Non-pigmented ciliary epithelial cell (primary cell): ENCODE measurements at places on chromosomes 12 and 14.

DNA sequence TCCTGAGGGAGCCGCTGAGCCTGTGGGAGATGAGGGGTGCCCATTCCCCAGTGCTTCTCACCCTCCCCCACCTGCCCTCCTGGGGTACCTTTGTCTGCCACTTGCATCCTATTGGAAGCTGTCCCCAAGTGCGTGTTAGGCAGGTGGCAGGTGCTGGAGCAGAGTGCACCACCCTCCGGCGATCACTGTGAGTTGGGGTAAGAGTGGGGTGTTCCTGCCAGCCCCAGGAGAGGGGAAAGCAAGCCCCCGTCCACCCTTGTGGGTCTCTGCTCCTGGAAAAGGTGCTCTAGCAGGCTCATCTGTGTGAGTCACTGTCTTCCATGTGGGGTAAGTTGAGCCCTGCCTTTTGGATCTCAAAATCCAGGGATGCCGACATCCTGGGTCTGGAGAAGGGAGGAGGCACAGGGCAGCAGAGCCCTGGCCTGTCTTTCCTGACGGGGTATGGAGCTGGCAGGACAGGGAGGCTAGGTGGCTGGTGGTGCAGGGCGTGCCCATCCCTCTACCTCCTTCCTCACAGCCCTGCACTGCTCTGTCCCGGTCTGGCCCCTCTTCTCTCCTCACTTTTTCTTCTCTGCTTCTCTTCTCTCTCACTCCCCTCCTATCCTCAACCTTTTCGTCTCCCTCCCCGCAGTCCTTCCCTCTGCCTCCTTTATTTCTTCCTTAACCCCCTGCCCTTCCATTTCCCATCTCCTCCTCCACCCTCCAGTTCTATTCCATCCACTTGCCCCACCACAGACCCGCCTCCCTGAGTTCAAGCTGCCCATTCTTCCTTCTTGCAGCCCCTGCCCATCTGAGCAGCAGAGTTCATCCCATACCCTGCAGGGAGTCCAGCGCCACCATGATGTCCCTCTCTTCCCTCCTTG is 20.1 kb upstream of the KRT7 start:
- DNase-seq = no peak

DNA sequence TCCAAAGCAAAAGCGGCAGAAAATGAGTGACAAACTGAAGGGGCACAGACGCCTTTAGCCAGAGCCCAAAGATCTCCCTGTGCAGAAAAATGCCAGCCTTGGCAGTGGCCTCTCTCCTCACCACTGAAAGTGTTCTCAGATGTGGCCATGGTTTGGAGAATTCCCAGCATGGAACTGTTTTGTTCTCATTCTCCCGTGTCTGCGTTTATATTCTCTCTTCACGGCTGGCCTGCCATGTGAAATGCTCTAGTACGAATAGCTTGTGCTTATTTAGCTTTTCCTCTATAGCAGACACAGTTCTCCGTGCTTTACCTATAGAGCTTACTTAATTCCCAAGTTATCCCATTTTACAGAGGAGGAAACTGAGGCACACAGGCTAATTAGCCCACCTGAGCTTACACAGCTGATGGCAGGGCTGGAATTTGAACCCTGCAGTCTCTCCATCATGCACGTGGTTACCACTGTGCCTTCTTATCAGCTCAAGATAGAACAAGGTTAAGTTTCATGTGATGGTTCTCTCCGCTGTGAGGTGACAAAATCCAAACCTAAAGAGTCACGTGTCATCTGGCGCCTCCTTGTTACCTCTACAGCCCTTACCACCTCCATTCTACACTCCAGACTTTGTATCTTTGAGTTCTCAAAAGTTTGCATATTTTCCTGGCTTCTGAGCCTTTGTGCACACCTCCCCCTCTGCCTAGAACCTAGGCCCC is 141.6 kb downstream of the GCH1 start:
- DNase-seq = no peak

DNA sequence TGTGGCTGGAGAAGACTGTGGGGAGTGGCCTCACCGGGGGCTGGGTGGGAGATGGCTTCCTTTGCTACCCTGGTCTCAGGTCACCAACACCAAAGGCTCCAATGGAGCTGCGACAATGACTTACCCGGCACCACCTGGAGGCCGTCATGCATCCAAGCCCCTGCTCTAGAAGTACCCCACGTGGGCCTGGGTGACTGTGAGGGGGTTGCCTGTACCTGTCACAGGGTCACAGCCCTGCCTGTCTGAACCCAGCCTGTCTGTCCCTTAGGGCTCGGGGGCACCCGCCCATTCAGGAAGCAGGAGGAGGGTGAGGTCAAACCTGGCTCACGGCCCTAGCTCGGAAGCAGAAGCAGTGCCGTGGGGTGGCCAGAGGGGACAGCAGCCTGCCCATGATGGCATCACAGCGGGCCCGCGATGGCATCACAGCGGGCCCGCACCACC is 18.9 kb downstream of the ABCB9 start:
- no peak for DNase-seq

- no peak for DNase-seq
Observed at GRCh38 chr14:41859336-41859735, 252.7 kb downstream of the LRFN5 start.

DNA sequence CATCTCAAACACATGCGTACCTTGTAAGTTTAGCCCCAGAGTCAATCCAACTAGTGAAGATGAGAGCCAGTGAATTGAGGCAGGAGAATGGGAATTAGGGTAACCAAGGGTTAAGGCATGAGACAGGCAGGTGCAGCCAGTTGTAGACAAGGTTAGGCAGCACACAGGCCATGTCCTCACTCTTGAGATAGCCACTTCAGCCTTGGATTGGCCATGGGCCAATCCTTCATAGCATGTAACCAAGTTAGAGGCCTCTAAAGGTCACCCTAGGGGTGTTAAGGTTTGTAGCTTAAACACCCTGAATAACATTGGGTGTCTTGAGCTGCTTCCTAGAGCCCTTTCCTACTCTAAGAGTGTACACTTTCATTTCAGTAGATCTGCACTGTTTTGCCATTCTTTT is 208.2 kb upstream of the RBM19 start:
- DNase-seq = no peak

- DNase-seq = peak; percentile 59
Observed at GRCh38 chr12:94305130-94305957, 154.3 kb downstream of the CEP83 start.

- DNase-seq = no peak
Observed at GRCh38 chr12:54395545-54395944, 11.0 kb upstream of the ZNF385A start.

DNA sequence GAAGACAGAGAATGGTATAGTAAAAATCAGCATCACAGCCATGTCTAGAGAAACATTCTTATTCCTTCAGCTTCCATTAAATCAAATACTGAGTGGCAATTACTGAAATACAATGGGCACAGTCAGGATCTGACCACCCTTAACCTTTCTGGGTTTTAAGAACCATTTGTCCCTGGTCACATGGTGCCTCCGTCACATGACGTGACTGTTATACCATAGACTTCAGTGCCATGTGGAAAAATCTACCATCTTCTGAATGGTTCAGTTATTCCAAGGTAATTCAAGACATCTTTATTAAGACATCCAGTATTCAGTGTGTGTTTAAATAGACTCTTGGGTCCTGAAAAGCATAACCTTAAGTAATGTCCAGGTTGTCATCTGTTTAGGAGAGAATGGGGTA is 553.1 kb upstream of the FLRT2 start:
- no peak for DNase-seq

DNA sequence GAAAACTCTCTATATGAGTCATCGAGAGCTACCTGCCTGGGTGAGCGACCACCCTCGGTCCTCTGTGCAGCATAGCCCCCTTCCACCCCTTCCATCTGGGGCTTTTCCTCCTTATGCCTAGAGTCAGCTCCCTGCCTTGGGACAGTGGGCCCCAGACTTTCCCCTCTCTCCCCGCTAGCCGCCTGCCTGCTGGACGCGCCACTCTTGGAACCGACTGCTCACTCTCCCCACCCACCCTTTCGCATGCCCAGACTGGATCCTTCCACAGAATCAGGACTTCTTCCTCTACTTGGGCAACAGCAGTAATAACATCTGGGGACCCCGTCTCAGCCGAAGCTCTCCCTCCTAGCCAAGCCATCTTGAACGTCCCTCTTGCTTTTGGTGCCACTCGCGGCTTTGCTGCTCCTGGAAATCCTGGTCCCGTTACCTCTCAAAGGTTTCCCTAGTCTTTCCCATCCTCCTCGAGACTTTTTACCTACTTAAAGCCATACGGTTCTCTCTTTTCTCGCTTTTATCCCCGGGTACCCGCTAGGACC is 671 bp downstream of the ESYT1 start:
- no peak for DNase-seq

GRCh38 chr14:92373336-92373735 is 50.4 kb downstream of the SLC24A4 start:
- DNase-seq = no peak

DNA sequence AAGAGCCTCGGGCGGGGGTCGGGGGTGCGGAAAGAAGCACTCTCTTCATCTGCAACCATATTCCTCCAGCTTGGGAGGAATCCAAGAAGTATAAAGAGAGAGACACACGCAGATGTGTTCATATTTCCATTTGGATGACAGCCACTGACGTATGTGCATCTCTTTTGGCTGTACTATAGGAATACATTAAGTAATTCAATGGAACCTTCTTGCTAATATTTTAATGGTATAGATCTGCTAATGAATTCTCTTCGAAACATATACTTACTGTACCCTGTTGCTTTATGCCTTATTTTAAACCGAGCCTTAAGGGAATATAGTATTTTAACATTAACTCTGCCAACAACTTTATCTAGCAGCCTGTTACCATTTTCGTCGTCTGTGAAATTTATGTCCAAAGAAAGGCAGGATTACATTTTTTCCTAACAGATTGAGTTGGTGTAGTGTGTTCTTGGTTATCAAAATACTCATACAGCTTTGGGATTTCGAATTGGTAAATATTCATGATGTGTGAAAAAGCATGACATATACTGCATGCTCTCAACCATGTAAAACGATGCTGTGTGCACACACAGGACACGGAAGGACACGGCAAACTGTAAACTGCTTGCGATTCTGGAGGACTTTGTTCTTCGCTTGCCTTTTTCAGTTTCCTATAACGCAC is 84.5 kb downstream of the CCDC88C start:
- no peak for DNase-seq

DNA sequence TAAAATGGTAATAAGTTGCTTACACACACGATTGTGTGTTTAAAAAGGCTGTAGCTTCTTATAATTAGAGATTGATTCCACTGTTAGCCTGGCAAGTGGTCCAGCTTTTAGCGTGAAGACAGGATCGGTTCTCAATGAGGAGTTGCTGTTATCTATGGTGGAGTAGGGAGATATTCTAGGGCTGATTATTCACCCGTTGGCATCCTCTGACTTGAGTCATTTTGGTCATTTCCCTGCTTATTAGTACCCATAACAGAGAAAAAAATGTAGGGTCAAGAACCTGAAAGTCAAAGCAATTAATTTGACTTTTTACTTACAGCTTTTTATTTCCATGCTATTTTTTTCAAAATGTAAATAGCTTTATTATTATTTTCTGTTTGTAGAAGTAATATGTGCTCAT is 76.0 kb downstream of the KCNK13 start:
- no peak for DNase-seq

GRCh38 chr12:53200107-53200457 is 7.0 kb downstream of the ITGB7 start:
- DNase-seq = no peak

GRCh38 chr12:17239874-17240273 is 633.9 kb upstream of the LMO3 start:
- DNase-seq = no peak

- DNase-seq = no peak
Observed at GRCh38 chr12:105665366-105665765, 334.9 kb downstream of the C12orf75 start.

DNA sequence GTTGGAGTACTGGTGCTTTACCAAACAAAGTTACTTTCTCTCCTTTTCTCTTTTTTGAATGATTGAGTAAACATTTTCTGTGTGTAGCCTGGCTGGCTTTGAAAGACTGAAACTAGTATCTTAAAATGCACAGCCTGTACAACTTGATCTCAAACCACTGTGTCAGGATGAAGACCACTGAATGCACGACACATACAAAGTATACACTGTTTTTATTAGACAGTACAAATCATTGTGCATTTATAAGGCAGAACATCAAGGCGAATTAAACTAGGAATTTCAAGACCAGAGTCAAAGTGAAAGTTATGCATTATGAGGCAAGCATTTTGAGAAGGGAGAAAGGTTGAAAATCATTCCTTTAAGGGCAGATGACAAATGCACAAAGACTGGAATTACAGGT is 59.0 kb downstream of the PIWIL1 start:
- DNase-seq = no peak

DNA sequence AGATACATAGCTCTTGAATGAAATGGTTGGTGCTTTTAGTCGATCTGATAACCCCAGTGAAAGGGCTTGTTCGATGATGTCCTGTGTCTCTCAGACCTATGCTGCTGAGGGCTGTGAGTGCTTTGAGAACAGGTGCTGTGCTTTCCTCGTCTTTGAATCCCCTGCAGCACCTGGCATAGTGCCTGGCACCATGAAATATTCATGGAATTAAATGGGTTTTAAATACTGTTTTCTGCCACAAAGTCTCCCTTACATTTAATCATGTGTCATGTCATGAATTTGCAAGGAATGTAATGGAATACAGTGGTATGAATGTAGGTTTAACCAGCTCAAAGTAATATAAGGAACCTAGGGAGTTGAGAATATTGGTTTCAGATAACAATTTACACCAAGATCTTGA is 220.5 kb upstream of the PRICKLE1 start:
- DNase-seq = no peak

- no peak for DNase-seq
Observed at GRCh38 chr12:78878866-78879265, 14.3 kb downstream of the SYT1 start.

DNA sequence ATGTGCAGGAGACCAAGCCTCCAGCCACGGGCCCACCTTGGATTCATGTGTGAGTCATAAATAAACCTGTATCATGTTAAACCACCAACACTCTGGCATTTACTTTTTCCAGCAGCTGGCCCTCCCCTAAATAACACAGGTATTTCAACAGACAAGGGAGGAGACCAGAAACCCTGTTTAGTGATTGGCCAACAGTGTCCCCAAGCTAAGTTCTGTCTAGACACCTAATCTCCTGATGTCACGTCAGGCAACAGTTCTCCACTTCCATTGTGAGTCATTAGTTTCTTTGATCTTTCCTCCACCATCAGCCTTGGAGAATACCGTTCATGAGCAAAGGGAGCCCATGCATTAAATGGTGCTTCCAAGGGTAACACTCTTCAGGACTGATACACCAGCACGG is 196.9 kb downstream of the TMEM132C start:
- no peak for DNase-seq

DNA sequence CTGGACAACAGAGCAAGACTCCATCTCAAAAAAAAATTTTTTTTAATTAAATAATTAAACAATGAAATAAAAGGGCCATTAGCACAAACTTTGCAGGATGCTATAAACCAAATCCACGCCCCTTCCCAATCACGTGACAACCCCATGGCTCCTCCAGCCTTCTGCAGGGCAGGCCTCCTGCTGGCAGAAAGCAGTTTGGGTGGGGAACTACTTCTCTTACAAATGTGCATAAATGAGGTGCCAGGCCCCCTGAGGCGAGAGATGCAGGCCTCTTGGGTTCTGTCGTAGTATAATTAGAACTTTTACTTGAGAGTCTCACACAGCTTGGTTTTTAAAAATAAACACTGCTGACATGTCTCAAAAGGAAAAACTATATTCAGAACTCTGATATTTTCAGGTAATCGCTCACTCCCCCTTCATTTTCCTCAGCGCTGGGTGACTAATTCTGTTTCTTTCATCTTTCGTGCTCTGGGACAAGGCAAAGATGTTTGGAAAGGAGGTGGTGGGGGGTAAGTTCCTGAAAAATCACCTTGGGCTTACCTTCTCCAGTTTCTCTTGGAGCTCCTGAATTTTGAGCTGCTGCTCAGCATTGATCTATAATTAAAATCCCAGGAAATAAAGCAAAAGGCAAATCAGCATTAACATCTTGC is 101.7 kb downstream of the CIT start:
- no peak for DNase-seq

- no peak for DNase-seq
Observed at GRCh38 chr12:32039917-32040575, 66.6 kb upstream of the BICD1 start.
